Stimulated activated CD4-positive, alpha-beta T cell treated with anti-CD3 and anti-CD28 coated beads, Interleukin-12 subunit alpha, Interleukin-12 subunit beta, amount 100 ng/mL, for 48 hours (primary cell): ENCODE measurements at places on chromosomes 1 and 21.
A peak's percentile ranks its signal among the peaks of the same experiment; 100 is the strongest.

DNA sequence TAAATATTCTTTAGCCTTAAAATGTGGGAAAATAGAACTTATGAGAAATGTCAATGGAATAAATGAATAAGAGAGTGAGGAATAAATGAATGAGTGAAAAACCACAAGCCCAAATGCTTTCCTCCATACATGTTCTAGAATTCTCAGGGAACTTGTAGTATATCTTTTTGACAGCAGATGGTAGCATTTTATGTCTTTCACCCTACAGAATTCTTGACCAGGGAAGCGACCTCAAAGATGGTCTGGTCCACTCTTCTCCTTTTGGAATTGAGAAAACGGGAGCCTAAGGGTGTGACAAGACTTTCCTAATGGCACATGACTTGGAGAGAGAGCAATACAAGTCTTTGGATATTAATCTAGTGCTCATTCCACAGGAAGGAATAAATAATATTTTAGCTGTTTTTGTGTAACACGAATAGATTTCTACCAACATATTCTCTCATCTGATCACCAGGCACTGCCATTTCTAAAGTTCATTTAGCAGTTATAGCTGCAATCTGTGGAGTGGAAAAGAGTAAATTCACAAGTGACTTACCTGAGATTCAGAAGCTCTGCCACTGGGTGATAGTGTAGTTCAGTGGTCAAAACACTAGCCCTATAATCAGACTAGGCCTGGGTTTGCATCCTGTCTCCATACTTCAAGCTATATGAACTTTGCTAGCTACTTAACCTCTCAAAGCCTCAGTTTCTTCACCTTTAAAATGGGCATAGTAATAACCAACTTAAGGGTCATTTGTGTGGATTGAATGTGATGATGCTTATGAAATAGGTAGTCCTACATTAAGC is 15.0 kb upstream of the F5 start:
- no peak for DNase-seq

- no peak for DNase-seq
Observed at GRCh38 chr1:184563308-184563707, 176.5 kb downstream of the C1orf21 start.

DNA sequence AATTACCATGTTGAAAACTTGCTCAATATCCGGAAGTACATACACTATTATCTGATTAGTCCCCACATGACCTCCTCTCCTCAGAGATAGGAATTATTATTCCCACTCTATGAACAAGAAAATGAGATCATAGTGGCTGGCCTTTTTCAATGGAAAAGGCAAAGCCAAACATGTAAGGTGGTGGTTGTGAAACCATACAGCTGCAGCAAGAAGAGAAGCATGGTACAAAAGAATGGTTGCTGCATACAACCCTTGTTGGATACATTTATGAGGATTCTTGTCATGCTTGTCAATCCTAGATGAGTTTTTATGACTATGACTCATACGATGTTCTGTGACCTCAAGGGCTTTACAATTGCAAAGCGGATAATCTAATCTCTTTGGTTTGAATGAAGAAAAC is 514.7 kb downstream of the PLPP3 start:
- no peak for DNase-seq

GRCh38 chr1:203547771-203548421 is 53.9 kb downstream of the OPTC start:
- no peak for DNase-seq

- no peak for DNase-seq
Observed at GRCh38 chr1:200029035-200029821, 1.7 kb downstream of the NR5A2 start.

DNA sequence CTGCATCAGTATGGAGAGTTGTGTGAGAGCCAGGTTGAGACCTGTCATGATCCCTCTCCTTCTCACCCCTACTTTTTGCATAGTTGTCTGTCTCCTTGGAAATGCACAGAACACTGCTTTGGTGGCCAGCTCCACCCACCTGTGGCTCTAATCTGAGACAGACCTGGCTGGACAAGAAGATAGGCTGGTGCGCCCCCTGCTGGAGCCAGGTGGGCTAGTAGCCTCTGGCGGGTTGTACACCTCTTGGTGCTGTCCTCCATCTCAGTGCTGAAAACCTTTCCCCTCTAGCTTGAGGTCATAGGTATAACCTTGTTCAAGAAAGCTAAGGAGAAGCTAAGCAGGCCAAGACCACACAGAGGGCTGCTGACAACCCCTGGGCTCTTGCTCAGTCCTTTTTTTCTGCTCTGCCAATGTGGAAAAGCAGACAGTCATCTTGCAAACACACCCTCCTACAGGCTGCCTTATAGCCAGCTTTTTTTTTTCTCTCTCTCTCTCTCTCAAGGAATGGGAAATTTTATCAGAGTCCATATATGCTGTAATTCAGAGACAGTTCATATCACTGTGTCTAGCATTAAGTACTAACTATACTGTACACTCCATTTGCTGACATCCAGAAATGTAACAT is 58.8 kb upstream of the SPATA6 start:
- DNase-seq: peak; percentile 40

GRCh38 chr1:202210385-202210784 is 16.8 kb downstream of the LGR6 start:
- no peak for DNase-seq

GRCh38 chr21:46220275-46220810 is 8.2 kb downstream of the LSS start:
- no peak for DNase-seq

GRCh38 chr1:203733009-203733863 is 31.7 kb upstream of the LAX1 start:
- DNase-seq: no peak

GRCh38 chr1:75996196-75996595 is 64.0 kb upstream of the ASB17 start:
- no peak for DNase-seq

DNA sequence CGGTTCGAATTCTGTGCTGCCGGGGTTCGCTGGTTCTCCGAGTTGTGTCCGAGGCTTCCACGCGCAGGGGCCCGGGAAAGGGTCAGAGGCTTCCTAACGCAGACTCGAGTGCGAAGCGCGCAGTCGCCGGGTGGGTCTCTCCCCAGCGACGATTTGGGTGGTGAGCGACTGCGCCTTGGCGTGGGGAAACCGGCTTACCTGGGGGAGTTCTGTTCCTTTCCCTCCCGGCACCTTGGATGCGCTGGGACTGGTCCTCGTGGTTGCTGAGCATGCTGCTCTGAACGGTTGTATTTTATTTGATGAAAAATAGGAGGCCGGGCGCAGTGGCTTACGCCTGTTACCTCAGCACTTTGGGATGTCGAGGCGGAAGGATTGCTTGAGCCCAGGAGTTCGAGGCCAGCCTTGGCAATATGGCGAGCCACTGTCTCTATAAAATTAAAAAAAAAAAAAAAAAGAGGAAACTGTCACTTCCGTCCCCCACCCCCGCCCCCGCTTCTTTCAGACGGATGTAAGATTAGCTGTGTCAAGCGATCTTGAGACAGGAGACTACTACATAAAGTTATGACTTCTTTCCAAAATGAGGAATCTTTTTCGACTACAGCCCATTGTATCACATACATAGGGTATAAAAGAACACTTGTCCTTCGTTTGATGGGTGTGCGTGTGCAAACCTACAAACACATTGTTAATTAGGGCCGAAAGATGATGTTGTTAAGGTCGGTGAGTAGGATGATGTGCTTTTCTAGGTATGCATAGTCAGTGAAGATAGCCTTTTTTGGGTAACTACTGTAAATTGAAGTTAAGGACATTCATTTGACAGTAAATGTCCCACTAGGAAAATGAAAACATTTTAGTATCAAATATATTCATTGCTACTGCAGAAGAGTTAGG is at the start of gene CCDC18:
CCDC18 (plus strand) TSS at position 2 of the 891 bp plus-strand sequence. CDS start 2,638 bp downstream, outside the sequence.
- DNase-seq: peak; percentile 39

DNA sequence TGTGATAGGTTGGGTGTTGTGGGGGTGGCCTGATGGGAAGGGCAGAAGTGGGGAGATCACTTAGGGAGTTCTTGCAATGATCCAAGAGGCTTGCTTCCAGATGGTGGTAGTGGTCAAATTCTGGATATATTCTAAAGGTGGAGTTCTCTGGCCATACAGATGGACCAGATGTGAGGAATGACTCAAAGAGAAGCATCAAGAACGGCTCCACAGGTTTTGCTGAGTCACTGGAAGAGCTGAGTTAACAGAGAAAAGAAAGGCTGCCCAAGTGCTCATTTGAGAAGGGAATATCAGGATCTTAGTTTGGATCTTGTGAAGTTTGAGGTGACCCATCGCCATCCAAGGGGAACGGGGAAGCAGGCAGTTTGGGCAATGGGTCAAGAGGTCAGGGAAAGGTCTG is 192.9 kb upstream of the GALNT2 start:
- DNase-seq: no peak

DNA sequence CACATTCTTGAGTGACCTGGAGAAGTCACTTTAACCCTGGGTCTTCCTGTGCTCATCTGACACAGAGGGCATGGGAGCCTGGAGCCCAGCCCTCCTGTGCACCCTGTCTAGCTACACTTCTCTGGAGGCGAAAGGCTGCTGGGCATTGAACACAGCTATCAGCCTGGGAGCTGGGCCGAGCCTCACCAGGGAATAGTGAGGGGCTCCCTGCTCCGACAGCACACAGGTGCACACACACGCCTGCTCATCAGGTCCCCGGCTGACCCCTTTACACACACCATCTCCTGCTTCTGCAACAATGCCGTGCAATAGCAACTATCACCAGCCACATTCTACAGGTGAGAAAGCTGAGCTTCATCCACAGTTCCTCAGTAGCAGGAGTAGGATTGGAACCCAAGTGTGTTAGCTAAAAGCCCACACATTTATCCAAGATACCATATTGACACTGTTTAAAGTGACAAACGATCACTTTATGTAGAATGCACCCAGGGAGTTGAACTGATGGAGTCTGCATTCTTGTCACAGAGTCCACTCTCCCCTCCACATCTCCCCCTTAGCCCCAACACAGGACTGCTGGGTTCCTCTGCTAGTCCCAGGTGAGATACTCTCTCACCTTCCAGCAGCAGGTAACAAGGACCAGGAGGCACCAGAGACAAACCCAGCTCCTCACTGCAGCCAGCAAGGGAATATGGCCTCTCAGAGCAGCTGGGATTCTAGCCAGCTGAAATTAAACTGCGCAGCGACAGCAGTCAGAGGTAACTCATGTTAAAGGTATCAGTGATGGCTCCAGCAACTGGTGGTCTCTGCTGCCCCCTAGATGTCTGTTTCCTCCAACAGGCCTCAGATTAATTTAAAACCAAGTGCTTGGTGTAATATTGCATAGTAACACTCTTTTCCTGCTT is 18.3 kb upstream of the CAPN8 start:
- DNase-seq: peak; percentile 41

DNA sequence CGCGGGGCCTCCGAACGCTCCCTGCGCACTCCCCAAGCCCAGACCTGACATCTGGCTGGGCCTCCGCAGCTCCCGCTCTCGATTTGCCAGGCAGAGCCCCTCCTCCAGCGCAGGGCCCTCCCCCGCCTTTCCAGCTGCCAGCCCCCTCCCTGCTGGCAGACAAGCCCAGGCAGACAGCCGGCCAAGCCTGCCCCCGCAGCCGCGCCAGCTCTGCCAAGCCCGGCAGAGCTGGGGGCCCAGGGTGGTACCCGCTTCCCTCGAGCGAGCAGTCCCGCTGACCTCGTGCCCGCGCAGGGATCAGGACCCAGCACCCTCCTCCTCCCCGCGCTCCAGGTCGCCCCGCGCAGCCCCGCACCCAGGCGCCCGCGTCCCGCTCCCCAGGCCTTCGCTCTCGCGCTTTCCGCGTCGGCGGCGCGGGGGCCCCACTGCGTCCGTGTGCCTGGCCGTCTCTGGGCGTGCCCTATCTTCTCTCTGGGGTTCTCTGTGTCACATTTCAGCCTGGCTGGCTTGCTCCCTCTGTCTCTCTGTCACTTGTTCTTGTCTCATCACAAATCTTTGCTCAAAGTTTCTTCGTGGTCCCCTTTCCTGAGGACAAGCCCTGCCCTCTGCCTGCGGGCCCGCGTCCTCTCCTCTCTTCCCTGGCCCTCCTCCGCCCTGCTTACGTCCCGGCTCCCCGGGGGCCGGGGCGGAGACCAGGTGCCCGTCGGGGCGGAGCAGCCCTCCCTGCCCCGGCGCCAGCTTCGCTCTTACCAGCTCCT is 580 bp downstream of the INKA2 start:
- DNase-seq: peak; percentile 38

GRCh38 chr1:186236921-186237320 is 138.1 kb downstream of the TPR start:
- DNase-seq: no peak

DNA sequence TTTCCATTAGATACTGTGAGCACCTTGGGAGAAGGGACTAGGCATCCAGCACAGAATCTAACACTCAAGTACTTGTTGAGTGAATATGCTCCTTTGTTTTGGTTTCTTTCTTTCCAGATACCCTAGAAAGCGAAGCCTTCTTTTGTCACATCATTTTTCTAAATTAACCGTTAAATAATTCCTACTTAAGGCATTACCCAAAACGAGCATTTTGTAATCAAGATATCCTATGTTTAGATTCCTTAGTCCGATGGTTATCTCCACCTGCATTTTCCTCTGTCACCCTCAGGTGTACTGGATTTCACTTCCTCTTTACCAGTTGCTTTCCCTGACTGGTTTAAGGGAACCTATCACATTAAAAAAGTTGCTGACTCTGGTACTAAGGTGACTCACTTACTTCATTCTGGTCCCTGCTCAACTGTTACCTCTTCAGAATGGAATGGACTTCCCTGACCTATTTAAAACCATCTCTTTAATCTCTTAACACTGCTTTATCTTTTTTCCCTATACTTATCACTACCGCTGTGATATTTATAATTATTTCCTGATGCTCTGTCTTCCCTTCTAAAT is 3.2 kb downstream of the B3GALNT2 start:
- DNase-seq: no peak

- no peak for DNase-seq
Observed at GRCh38 chr1:218588540-218589172, 243.5 kb downstream of the TGFB2 start.

- DNase-seq: no peak
Observed at GRCh38 chr1:213286235-213286634, 235.2 kb downstream of the RPS6KC1 start.
